Bladder microvascular endothelial cell (primary cell): ENCODE measurements at places on chromosomes 6 and 20. TPM values are rescaled to one million over a fixed set of nuclear protein-coding genes. Genes with fewer than 3 reads are reported as not detected.

Gene NKAPL
- 0.32 and 0.57 TPM in 2 replicates for total RNA-seq

Gene WFDC5
- total RNA-seq = not detected in 2 replicates

Gene DEFB114
- total RNA-seq = not detected in 2 replicates

Gene DPPA5
- total RNA-seq = not detected in 2 replicates

Gene ZCCHC3
- 13.4 and 14.6 TPM in 2 replicates for total RNA-seq

Gene GCNT2
- total RNA-seq = 6.3 and 43.7 TPM in 2 replicates

Gene GABRR1
- not detected in 2 replicates for total RNA-seq
